ENCODE measurements at places on chromosomes 3 and 15. TPM values are rescaled to one million over a fixed set of nuclear protein-coding genes. Genes with fewer than 3 reads are reported as not detected.

Gene TTC21A
- polyA plus RNA-seq: 5.5 TPM

Gene TRAK1
- polyA plus RNA-seq: 24.6 TPM

Gene OIP5
- 0.68 TPM for polyA plus RNA-seq

Gene MITF
- polyA plus RNA-seq: 0.54 TPM

Gene SUCLG2
- 56.6 TPM for polyA plus RNA-seq

Gene CLCN2
- polyA plus RNA-seq: 0.53 TPM

Gene SNX22
- 55.3 TPM for polyA plus RNA-seq

Gene CP
- 0.24 TPM for polyA plus RNA-seq

Gene STRIT1
- polyA plus RNA-seq: not detected

Gene ITIH1
- not detected for polyA plus RNA-seq

Gene PLCH1
- not detected for polyA plus RNA-seq

Gene LEKR1
- 0.93 TPM for polyA plus RNA-seq

Gene ROPN1B
- polyA plus RNA-seq: not detected

Gene SLC9C1
- not detected for polyA plus RNA-seq

Gene ZPLD1
- not detected for polyA plus RNA-seq

Gene PPP1R14D
- 0.56 TPM for polyA plus RNA-seq

Gene SNUPN
- polyA plus RNA-seq: 25.4 TPM

Gene TMEM89
- polyA plus RNA-seq: not detected

Gene TRIP4
- 23.3 TPM for polyA plus RNA-seq

Gene ALPK3
- not detected for polyA plus RNA-seq

Gene CPNE4
- not detected for polyA plus RNA-seq

Gene TOP2B
- polyA plus RNA-seq: 46.0 TPM

Gene CD96
- 84.7 TPM for polyA plus RNA-seq

Gene ACAN
- not detected for polyA plus RNA-seq

Gene PLIN1
- polyA plus RNA-seq: not detected

Gene TWF2
- polyA plus RNA-seq: 108 TPM

Gene KCNMB3
- polyA plus RNA-seq: 3.4 TPM

Gene ABHD6
- polyA plus RNA-seq: 11.0 TPM

Gene XYLB
- polyA plus RNA-seq: 0.28 TPM

Gene ANKRD34C
- polyA plus RNA-seq: not detected

Gene MEIS2
- polyA plus RNA-seq: not detected

Gene OSBPL10
- 126 TPM for polyA plus RNA-seq

Gene POPDC2
- polyA plus RNA-seq: 2.2 TPM

Gene SEC62
- polyA plus RNA-seq: 273 TPM

Gene TRIM42
- polyA plus RNA-seq: not detected

Gene STAC
- not detected for polyA plus RNA-seq

Gene A4GNT
- not detected for polyA plus RNA-seq

Gene SI
- not detected for polyA plus RNA-seq

Gene PTH1R
- polyA plus RNA-seq: not detected

Gene ANKUB1
- polyA plus RNA-seq: not detected

Gene CDHR4
- polyA plus RNA-seq: not detected

Gene CCDC54
- polyA plus RNA-seq: not detected

Gene FBXL2
- polyA plus RNA-seq: not detected

Gene TRIM59
- polyA plus RNA-seq: 21.6 TPM

Gene CGGBP1
- polyA plus RNA-seq: 79.9 TPM

Gene SECISBP2L
- 31.5 TPM for polyA plus RNA-seq

Gene THRB
- 0.38 TPM for polyA plus RNA-seq

Gene RNF111
- polyA plus RNA-seq: 25.3 TPM

Measured in IgD-negative memory B cell (primary cell).